ENCODE measurements at places on chromosomes 11 and 22.

DNA sequence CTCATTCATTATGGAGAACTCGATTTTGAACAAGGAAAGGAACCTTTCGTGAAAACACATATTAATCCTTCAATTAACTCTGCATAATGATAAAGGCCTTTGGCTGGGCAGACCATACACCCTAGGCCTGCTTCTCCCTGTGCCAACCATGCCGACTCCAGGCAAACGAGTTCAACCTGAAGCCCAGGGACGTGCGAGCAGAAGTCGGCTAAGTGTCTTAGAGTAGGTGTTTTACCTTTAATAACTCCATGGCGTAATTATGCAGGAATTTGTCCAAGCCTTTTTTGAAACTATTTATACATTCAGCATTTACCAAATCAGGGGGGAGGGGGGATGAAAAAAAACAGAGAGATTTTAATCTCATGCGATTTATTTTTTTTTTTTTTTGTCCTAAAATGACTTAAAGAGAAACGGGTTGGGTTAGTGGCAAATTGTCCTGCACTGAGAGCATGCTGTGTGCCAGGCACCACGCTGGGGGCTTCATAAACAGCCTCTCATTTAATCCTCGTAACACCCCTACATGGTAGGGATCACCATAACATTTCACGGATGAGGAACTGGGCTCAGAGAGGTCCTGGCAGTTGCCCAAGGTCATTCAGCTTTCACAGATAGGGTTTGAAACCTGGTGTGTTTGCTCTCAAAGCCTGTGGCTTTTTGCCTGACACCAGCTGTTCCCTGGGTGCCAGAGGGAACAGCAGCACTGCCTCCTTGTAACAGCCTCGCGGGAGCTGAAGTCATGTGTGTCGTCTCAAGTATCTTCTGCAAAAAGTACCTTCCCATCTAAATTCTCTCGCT, 423.9 kb downstream of the MN1 start:
- peak; percentile 91 for DNase-seq

DNA sequence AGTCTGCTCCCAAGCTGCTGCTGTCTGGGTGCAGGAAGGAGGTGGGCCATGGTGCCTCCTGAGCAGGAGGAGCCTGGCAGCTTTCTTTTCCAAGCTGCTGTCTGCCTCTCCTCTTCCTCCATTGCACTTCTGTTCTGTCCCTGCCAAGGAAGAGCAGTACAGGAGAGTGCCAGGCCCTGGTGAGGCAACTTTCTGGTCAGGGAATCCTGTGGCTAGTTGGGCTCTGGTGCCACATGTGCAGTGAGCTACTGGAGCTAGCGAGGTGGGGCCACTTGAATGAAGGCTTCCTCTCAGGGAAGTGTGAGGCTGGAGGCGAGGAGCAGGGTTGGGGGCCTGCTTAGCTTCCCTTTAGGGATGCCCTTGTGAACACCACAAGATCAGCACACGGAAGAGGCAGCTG, 90.0 kb downstream of the TSPAN18 start:
- no peak for DNase-seq

GRCh38 chr11:99197477-99197876, 176.7 kb downstream of the CNTN5 start:
- DNase-seq = no peak

DNA sequence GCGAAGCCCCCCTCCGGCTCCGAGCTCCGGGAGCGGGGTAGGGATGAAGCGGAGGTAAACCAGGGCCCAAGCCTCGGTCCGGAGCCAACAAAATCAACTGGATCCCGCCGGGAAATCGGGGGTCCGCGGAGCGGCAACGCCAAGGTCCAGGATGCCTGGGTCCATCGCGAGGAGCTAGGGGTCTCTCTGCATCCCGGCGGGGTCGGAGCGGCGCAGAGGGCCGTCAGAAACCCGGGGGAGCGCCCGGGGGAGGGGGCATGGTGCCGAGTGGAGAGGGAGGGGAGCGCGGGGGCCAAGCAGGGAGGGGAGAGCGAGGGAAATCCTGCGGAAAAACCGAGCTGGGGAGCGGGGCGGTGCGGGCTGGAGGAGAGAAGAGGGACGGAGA, 51.8 kb downstream of the SLC22A12 start:
- no peak for DNase-seq

Measured in NCI-H2171 (cell line).